Liver (tissue), 10 donors: ENCODE measurements at places on chromosomes 2 and 18.
A peak's percentile ranks its signal among the peaks of the same experiment; 100 is the strongest.

DNA sequence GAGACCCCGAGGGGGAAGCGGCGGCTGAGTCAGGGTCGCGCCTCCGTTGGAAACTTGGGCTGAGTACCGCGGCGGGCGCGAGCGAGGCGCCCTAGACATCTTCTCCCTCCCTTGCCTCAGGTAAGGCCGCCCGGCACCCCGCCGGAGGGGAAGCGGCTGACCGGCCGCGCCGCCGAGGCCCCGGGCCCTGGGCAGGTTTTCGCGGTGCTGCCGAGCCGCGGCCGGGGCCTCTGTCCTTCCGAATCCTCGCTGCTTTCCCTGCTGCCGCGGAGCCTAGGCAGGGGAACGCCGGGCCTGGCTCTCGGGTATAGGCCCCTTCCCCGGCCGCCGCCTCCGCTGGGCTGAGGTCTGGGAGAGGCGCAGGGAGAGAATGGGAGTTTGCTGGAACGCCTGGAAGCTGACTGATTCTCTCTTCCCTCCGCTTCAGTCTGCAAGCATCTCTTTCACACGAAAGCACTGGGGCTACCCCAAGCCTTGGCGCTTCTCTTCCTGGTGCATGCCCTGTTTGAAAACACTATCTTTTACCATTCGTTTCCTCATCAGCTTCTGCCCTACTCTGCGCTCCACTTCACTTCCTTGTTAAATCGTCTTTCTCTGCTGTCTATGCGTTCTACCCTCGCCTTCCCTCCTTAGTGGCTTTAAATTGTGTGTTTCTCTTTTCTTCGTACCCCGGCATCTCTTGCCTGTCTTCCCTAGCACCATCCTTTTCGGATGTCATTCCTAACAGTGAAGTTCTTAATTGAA, 652 bp downstream of the PPM1B start:
- DNase-seq, result peak; percentile 64

GRCh38 chr2:213145715-213146242, 5.6 kb downstream of the IKZF2 start:
- DNase-seq, result no peak

DNA sequence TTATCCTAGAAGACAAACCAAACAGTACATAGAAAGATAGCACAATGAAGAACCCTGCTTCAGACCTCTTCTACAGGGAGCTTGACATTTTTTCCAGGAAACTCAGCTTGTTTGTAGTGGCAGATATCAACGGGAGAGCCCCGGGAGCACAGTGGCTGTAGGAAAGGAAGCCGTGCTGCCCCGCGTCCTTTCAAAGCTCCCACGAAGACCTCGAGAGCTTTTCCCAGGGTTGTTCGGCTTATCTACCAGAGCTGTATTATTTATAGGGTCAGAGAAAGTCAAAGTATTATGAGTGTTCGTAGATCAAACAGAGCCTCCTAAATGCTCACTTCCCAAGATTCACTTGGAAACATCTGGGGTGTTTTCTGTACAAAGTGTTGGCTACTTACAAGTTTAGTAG, 167.1 kb upstream of the COPS8 start:
- DNase-seq, result no peak

DNA sequence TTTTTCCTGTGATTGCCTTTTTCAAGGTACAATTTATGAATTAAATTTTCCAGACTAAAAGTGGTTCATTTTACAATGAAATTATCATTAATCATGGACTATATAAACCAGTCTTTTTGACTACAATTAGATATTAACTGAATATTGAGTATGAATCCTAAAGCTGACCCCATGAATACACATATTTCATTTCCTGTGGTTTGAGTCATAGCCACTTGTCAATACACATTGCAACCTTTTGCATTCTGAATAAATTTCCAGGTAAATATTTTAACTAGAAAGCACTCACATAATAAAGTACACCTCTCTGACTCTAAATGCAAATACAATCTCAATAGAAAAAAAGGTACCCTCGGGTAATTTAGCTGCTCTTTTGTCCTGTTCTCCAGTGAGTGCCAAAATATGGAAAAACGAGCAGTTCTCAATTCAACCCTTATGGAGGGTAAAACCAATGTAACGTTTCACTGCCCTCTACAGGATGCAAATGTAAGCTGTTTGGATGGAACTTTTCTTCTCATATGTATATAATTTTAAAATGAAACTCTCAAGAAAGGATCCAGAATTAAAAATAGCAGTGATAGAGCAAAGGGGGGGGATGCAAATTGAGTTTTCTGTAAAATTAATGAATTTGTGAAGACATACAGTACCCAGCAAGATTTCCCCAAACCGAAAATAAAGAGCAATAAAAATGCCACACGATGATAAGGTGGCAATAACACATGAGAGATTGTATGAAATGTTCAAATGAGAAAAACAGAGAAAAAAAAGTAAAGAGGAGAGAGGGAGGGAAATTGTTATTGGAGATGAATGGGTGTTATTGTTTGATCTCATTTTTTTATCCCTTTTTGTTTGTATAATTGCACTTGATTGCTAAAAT, 1795.7 kb upstream of the PIK3C3 start:
- DNase-seq, result no peak

GRCh38 chr18:25250474-25250851, 101.5 kb downstream of the ZNF521 start:
- DNase-seq, result no peak

GRCh38 chr2:144666032-144666431, 146.1 kb upstream of the ZEB2 start:
- DNase-seq, result no peak

DNA sequence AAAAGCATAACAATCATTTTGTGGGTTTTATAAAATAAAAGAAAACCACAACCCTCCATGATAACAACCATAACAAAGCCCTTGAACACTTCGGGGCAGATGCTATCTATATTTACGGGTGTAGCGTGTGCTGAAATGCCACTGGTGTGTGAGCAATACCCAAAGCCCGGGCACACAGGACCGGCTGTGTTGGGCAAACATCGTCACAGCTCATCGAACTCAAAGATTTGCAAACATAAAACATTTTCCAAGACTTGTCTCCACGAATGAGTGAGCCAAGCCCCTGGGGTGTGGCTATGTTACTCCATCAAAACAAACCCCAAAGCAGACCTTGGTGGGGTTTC, 290.2 kb downstream of the LPIN1 start:
- DNase-seq, result no peak

DNA sequence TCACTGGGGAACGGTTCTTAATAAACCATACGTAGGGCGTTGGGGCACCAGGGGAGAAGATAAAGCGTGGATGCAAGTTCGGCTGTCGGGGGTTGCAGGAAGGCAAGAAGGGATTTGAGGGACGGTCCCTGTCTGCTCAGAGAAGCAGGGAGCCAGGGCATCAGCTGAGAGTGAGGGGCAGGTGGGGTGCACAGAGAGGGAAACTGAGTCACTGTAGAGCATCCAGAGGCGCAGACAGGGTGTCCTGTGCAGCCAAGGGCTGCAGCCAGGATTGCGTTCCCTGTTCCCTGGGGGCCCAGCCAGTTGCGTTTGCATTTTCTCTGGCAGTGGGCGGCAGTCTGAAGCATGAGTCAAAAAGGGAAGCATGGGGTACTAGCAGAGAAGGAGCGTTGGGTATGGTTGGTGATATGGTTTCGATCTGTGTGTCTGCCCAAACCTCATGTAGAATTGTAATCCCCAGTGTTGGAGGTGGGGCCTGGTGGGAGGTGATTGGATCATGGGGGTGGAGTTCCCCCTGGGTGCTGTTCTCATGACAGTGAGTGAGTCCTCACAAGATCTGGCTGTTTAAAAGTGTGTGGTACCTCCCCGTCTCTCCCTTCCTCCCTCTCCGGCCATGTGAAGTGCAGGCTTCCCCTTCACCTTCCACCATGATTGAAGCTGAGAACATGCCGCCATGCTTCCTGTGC, 202.9 kb downstream of the NDUFA10 start:
- DNase-seq, result peak; percentile 32

DNA sequence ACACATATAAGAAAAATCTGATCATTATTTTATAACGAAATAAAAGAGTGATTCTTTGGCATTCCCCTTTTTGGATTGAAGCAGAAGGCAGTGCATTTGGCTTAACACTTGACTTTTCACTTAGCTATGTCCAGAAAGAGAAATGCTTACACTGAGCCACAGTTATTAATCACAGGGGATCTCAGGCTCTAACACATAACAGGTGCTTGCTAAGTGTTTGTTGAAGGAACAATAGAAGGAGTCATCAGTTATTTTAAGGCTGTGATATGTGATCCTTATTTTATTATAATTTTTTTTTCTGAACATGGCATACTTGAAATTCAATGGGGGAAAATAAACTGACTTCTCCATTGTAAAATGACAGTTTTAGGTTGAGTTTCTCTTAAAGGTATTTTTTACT, 209.5 kb downstream of the UBE2E3 start:
- no peak for DNase-seq

GRCh38 chr2:34486965-34487364, 887.9 kb upstream of the FAM98A start:
- DNase-seq, result no peak

GRCh38 chr2:217973008-217973787, 29.6 kb downstream of the TNS1 start:
- DNase-seq, result no peak

DNA sequence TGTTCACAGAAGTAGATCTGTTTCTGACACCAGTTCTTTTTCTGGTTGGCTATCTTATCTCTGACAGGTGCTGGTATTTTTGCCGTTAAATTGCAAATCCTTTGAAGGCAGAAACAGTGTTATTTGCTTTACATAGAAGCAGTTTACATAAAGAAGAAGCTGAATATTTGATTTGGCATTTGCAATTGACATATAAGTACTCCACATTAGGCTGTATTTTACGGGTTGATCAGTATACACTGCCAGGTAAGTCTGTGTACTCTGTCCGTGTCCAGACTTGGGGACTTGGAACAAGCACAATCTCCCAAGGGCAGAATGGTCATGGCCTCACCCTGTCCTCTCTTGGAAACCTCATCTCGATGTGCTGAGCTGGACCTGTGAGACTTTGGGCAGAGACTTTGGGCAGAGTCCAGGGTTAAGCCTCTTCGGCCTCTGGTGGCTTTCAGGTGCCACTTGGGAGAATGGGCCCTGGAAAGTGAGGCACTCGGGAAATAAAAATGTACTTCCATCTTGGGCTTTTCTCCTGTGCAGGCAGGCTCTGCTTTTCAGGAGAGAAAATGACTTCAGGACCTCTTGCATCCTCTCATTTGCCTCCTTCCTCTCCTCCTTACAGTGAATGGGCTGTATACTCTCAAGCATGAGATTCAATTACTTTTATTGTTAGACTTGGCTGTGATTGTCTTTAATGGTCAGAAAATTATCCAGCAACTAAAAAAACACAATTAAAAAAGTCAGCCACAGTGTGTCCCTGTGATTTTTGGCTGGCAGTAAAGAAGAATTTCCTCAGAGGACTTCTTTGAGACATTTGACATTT, 108.5 kb downstream of the RAPGEF4 start:
- DNase-seq, result no peak

GRCh38 chr2:70226781-70227180, 21.6 kb downstream of the TIA1 start:
- no peak for DNase-seq

GRCh38 chr2:45770811-45771210, 119.3 kb downstream of the PRKCE start:
- DNase-seq, result no peak

- DNase-seq, result no peak
Observed at GRCh38 chr18:10798727-10799550, 273.1 kb downstream of the NAPG start.
